SK-MEL-5 (cell line): ENCODE measurements at places on chromosomes 1 and 21.
A peak's percentile ranks its signal among the peaks of the same experiment; 100 is the strongest.

DNA sequence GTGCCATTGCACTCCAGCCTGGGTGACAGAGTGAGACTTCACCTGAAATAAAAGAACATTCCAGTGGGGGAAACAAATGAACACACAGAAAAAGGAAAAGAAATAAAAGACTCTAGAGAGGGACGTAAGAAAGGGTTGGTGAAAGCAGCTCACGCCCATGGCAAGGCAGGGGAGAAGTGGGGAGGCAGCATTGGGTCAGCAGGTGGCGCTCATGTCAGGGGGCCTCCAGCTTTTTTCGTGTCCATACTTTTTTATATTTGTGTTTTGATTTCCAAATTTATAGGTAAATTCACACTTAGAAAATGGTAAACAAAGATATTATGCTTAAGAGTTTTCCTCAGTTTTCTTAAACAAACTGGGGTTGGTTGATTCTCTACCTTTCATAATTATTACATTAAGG, 45.5 kb downstream of the VPS13D start:
- DNase-seq: peak; percentile 31

DNA sequence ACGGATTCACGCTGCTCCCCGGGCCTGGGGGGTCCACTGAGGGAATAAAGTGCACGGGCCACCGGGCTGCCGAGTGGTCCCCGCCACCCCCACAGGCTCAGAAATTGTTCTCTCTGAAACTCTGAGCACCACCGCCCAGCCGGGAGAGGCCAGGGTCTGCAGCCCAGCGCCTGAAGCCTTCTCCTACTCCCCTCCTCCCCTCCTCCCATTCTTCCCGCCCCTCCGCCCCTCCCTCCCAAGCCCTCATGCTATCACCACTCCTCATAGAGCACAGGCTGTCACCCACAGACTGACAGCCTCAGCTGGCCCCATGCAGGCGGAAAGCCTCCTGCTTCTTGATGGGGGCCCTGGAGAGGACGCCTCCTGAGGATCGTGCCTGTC, 707 bp upstream of the GPR153 start:
- no peak for DNase-seq

- no peak for DNase-seq
Observed at GRCh38 chr1:15835205-15835740, 12.2 kb upstream of the SPEN start.

DNA sequence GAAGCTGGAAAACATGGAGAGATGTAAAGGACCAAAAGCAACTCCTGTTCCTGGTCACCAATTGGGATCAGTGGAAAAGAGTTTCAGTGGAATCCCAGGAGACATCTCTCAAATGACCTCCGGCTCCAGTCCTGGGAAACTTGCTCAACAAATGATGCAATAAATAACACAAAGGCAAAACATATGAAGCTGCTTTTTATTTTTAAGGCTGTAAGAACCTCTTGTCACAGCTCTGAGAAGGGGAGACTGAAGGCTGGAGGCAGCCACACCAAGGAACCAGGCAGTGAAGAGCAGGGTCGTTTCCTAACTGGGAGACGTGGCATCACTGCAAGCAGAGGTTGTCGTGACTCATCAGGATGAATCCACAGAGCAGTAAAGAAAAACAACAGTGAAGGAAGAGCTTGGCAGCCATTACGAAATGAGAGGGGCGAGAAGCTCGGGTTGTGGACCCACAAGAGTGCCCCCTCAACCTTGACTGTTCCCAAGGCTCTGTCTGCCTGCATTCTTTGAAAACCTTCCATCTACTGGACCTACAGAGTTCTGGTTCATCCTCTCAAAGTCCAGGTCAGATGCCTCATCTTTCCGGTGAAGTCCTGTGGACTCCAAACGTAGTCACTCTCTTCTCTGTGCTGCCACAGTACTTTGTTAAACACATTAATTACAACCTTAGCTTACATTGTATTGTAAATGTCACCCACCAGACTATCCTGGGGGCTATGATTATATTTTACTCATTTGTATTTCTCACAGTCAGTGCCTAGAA, 32.1 kb downstream of the JAK1 start:
- DNase-seq: no peak

- no peak for DNase-seq
Observed at GRCh38 chr21:18602711-18603110, 199.1 kb upstream of the TMPRSS15 start.

DNA sequence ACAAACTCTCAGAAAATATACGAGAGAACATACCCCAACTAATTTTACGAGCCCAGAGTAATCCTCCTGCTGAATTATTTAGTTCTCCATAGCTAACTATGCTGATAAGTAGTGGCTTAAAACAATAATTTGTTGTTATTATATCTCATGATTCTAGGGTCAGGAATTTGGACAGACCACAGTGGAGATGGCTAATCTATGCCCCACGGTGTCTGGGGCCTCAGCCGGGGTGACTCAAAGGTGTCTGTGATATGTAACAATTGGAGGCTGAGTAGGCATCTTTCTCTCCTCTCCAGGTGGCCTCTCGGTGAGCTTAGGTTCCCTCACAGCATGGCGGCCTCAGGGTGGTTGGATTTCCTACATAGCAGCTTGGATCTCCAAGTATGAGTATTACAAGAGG, 35.4 kb upstream of the FOXO6 start:
- DNase-seq: no peak

DNA sequence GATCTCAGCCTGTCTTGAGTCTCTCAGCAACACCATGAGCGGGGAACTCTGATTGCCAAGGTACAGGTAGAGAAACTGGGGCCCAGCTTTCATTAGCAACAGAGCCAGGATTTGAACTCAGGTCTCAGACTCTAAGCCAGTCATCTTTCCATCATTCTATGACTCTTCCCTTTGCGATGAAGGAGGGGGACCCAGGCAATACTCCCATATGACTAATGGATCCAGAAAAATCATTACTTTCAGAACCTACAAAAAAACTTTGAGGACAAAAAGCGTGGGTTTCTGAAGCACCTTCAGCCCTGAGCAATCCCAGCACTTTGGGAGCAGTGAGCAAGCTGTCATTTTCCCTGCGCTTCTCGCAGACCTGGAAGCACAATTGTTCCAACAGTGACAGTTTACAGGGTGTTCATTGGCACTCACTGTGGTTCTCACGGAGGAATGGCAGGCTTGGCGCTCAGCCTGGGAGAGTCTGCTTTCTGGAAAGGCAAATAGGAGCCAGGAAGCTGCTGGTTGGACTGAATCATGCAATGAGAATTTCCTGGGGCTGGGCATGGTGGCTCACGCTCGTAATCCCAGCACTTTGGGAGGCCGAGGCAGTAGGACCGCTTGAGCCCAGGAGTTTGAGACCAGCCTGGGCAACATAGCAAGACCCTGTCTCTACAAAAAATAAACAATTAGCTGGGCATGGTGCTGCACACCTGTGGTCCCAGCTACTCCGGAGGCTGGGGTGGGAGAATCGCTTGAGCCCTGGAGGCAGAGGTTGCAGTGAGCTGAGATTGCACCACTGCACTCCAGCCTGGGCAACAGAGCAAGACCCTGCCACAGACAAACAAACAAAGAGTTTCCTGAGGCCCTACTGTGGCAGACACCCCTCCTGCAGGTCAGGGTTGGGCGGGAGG, 40.1 kb downstream of the SLC2A7 start:
- DNase-seq: no peak

DNA sequence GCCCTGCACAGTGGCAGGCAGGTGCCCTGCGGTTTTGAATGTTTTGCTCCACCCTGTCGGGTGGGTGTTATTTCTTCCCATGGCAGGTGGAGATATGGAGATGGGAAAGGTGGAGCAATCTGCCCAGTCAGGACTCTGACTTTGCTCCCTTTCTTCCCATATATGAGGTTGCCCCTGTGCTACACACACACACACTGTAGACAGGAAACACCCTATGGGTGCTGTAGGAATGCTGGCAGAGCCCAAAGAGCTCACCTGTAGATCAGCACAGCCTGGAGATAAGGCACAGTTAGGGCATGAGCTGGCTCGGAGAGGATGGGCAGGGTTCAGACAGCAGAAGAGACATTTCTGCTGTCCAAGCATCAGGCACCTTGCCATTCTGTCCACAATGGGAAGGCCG, 246.0 kb upstream of the AJAP1 start:
- no peak for DNase-seq
